Sciatic nerve (tissue), 2 donors: ENCODE measurements at places on chromosomes 6 and 20. TPM values are rescaled to one million over a fixed set of nuclear protein-coding genes. Genes with fewer than 3 reads are reported as not detected.

The TUBB2B gene
- 39.4 TPM for total RNA-seq

The HFE gene
- total RNA-seq = 13.9 TPM

The APOBEC2 gene
- not detected for total RNA-seq

The GPX6 gene
- not detected for total RNA-seq

The DCDC2 gene
- total RNA-seq = not detected

The PARD6B gene
- total RNA-seq = 5.7 TPM

The RNF8 gene
- total RNA-seq = 15.7 TPM

The HIVEP1 gene
- total RNA-seq = 48.6 TPM

The CRISP2 gene
- total RNA-seq = not detected

The PRSS16 gene
- total RNA-seq = 0.67 TPM

The L3MBTL1 gene
- total RNA-seq = 23.0 TPM
